Lung (tissue), 17 donors: ENCODE measurements at places on chromosomes 4 and X. TPM values are rescaled to one million over a fixed set of nuclear protein-coding genes. Genes with fewer than 3 reads are reported as not detected.
A peak's percentile ranks its signal among the peaks of the same experiment; 100 is the strongest.

DNA sequence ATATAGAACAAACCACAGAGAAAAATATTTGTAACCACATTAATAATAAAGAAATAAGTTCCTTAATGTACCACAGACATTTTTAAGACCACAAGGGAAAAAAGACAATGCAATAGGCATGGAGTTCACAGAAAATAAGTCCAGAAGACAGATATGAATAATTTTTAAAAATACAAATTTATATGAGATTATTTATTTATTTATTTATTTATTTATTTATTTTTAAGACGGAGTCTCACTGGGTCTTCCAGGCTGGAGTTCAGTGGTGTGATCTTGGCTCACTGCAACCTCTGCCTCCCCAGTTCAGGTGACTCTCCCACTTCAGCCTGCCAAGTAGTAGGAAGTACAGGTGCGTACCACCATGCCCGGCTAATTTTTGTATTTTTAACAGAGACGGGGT is 53.7 kb downstream of the THAP9 start:
- no peak for DNase-seq
- H3K36me3 ChIP-seq: no peaks in the 10 kb centered on the region
- H3K4me1 ChIP-seq: no peaks in the 10 kb centered on the region

DNA sequence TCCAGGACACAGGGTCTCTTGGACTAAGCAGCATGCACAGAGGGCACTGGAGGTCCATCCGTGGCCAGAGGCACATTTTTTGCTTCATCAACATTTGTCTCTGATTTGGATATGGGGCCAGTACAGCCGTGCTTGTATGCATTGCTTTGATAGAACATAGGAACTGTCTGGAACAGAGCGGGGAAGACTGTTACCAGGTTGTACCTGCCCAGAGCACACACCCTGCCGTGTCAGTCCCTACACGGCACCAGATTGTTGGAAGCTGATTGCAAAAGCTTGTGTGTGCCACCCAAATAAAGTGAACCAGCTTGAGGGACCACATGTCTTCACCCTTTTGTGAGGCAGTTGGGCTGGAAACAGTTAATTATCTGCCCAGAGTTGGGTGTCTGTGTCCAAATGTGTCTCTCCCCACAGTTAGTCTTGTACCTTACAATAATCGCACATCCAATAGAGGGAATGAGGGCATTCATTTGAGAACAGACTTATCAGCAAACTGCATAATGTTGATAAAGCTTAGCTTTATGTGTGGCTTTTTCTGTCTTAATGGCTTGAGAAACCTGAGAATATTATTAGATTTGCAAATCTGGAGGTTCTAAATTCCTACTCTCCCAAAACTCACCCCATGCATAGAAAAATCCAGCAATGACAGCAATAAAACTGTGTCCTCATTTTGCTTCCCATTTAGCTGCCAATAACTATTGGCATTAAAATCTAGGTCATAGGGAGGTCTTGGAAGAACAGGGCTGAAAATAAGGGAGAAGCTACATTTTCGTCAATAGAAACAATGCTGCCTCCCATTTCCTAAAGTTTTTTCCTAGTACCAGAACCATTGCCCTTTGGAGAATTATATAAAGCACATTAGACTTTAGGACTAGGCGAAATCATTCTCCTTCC is 21.2 kb downstream of the KLF3 start:
- H3K27me3 ChIP-seq: no peaks in the 10 kb centered on the region
- H3K4me1 ChIP-seq: peaks cover 3% of the 10 kb centered on the region
- DNase-seq: peak; percentile 33
- H3K27ac ChIP-seq: no peak overlapping the region
- H3K36me3 ChIP-seq: peaks cover 33% of the 10 kb centered on the region
- H3K4me3 ChIP-seq: no peak overlapping the region

GRCh38 chr4:4590546-4590945 is 48.7 kb upstream of the STX18 start:
- H3K27me3 ChIP-seq: no peaks in the 10 kb centered on the region
- H3K4me1 ChIP-seq: no peaks in the 10 kb centered on the region
- DNase-seq: no peak
- H3K36me3 ChIP-seq: no peaks in the 10 kb centered on the region
- H3K4me3 ChIP-seq: no peak overlapping the region

DNA sequence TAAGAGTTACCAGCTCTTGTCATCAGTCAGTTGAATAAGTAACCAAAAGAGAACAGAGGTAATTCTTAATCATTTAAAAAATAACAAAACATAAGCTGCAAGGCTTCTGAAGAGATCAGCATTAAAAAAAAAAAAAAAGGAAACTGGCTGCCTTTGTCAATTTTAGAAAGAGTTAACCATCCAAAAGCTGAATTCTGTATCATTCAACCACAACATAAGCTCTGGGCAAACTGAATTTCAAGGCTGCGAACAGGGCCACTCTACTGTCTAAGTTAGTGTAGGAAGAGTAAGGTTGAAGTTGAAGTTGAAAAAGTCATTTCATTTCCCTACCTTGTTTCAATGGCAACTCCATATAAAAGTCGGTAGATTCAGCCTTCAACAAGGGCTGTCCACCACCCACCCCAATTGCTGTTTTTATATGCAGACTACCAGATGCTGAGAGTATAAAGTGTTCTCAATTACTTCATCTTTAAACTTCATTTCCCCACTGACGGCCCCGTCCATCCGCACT is 1.1 kb upstream of the LIN54 start:
- no peak for DNase-seq
- no peaks in the 10 kb centered on the region for H3K27me3 ChIP-seq
- H3K27ac ChIP-seq: peak overlapping the region; percentile 89
- H3K4me3 ChIP-seq: peak overlapping the region; percentile 76

GRCh38 chrX:143378851-143379250 is 138.4 kb downstream of the SPANXN3 start:
- DNase-seq: no peak
- H3K27me3 ChIP-seq: no peaks in the 10 kb centered on the region
- H3K4me1 ChIP-seq: no peaks in the 10 kb centered on the region
- H3K27ac ChIP-seq: no peak overlapping the region
- H3K4me3 ChIP-seq: no peak overlapping the region

- no peaks in the 10 kb centered on the region for H3K27me3 ChIP-seq
- no peak for DNase-seq
- H3K36me3 ChIP-seq: no peaks in the 10 kb centered on the region
- no peaks in the 10 kb centered on the region for H3K4me1 ChIP-seq
- H3K4me3 ChIP-seq: no peak overlapping the region
Observed at GRCh38 chrX:119552508-119552907, 12.7 kb downstream of the STEEP1 start.

- H3K27me3 ChIP-seq: no peaks in the 10 kb centered on the region
- DNase-seq: no peak
- H3K27ac ChIP-seq: no peak overlapping the region
Observed at GRCh38 chr4:136985683-136986082, 546.6 kb downstream of the PCDH18 start.

DNA sequence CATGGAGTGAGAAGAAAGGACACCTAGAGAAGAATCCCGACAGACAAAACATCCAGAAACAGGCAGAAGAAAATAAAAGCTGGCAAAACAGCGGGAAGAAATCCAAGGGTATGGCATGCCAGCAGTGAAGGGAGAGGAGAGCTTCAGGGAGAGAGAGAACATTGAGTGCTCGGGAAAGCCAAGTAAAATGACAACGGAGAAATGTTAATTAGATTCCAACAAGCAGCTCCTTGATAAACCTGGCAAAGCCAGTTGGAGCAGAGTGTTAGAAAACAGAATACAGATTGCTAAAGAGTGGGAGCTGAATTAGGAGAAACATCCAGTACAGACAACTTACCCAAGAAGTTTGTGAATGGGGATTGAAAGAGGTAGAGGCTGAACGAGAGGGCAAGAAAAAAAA is 40.4 kb upstream of the MAOA start:
- H3K27me3 ChIP-seq: peaks cover 4% of the 10 kb centered on the region
- no peaks in the 10 kb centered on the region for H3K36me3 ChIP-seq
- H3K27ac ChIP-seq: peak overlapping the region; percentile 6
- H3K4me3 ChIP-seq: no peak overlapping the region
- no peaks in the 10 kb centered on the region for H3K4me1 ChIP-seq

- peaks cover 9% of the 10 kb centered on the region for H3K4me1 ChIP-seq
- peaks cover 4% of the 10 kb centered on the region for H3K36me3 ChIP-seq
- peak; percentile 78 for DNase-seq
- no peaks in the 10 kb centered on the region for H3K27me3 ChIP-seq
- H3K27ac ChIP-seq: peak within 1 kb of the TSS; percentile 92
Observed at GRCh38 chr4:76305971-76306881, at the start of gene STBD1. STBD1 (plus strand) TSS chr4:76306733; CDS start chr4:76306770, 37 bp downstream.

- peaks cover 5% of the 10 kb centered on the region for H3K36me3 ChIP-seq
- H3K4me1 ChIP-seq: peaks cover 2% of the 10 kb centered on the region
- H3K27ac ChIP-seq: peak overlapping the region; percentile 85
- DNase-seq: no peak
Observed at GRCh38 chr4:147617841-147618691, 869 bp downstream of the TMEM184C start.

GRCh38 chr4:144645631-144646522 is at the start of gene HHIP:
HHIP (plus strand) TSS chr4:144646156; CDS start chr4:144646676, 520 bp downstream.
- H3K36me3 ChIP-seq: no peaks in the 10 kb centered on the region
- peaks cover 38% of the 10 kb centered on the region for H3K27me3 ChIP-seq
- peak; percentile 84 for DNase-seq
- H3K4me3 ChIP-seq: peak within 1 kb of the TSS; percentile 48

- no peaks in the 10 kb centered on the region for H3K36me3 ChIP-seq
- H3K4me1 ChIP-seq: peaks cover 9% of the 10 kb centered on the region
- H3K27ac ChIP-seq: no peak overlapping the region
- no peaks in the 10 kb centered on the region for H3K27me3 ChIP-seq
- DNase-seq: no peak
- H3K4me3 ChIP-seq: no peak overlapping the region
Observed at GRCh38 chr4:83013420-83013867, 2.8 kb upstream of the LIN54 start.

DNA sequence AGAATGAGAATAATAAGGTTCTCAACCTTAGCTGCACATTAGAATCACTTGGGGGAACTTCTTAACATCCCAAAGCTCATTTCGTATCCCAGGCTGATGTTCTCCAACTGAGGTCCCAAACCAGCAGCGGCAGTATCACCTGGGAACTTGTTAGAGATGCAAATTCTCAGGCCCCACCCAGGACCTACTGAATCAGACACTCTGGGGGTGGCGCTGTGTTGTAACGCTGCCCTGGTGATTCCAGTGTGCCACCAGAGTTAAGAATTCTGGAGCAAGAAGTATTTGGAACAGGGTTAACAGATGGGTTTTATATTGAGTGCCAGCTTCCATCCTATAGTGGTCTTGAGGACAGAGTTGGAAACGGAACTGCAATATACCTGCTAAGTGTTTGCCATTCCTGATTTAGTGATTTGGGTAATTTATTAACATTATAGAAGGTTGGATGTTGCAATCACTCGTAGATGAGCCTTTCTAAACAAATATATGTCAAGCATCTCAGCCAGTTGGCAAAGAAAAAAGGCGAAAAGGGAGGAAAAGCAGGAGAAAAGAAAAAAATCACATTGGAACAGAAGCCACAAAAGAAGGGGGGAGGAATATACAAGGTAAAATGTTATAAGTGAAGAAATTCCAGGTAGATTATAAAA is 141.0 kb downstream of the ARX start:
- H3K4me1 ChIP-seq: no peaks in the 10 kb centered on the region
- H3K27me3 ChIP-seq: no peaks in the 10 kb centered on the region
- no peak for DNase-seq

GRCh38 chr4:39456946-39457763 is 1.6 kb downstream of the RPL9 start:
- H3K27me3 ChIP-seq: no peaks in the 10 kb centered on the region
- no peak for DNase-seq
- H3K4me1 ChIP-seq: peaks cover 13% of the 10 kb centered on the region
- no peak overlapping the region for H3K27ac ChIP-seq

DNA sequence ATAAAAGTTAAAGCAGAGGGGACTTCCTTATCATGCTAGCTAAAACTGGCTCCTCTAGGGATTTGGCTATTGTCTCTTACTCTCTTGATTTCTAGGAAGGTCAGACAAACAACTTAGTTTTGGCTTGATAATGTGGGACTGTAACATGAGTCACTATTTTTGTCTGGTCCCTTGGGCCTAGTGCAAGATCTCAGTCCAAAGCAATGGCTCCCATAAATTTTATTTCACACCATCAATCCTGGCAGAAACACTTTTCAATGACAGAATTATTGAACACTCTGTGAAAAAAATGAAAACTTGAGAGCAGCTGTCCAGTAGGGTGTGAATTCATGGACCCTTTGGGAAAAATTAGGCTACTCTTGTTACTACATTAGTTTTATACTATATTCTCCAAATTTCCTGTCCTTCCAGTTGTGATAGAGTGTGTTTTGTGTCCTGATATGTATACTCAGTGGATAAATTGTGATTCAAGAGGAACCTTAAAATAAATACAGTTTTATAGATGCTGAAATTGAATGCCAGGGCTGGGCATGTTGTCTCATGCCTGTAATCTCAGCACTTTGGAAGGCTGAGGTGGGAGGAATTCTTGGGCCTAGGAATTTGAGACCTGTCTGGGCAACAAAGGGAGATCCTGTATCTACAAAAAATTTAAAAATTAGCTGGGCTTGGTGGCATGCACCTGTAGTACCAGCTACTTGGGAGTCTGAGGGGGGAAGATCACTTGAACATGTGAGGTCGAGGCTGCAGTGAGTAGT is 10.8 kb upstream of the SNCA start:
- H3K4me3 ChIP-seq: no peak overlapping the region
- peak; percentile 25 for DNase-seq
- H3K4me1 ChIP-seq: no peaks in the 10 kb centered on the region
- no peaks in the 10 kb centered on the region for H3K27me3 ChIP-seq
- H3K36me3 ChIP-seq: no peaks in the 10 kb centered on the region

AKAP4 gene
- not detected for total RNA-seq

CLDN24 gene
- not detected for total RNA-seq
